ENCODE measurements at places on chromosomes 13 and 19.

- ATAC-seq = peak; percentile 100
Measured at GRCh38 chr19:11848594-11849469, at the start of gene ZNF439. Gene ZNF439 (plus strand): TSS chr19:11848726. CDS start chr19:11848868, 142 bp downstream.

- no peak for ATAC-seq
Measured at GRCh38 chr19:7930765-7931164, 4.8 kb upstream of the CTXN1 start.

- ATAC-seq = no peak
Measured at GRCh38 chr13:41136396-41137031, 3.9 kb upstream of the KBTBD6 start.

- ATAC-seq = no peak
Measured at GRCh38 chr13:28761586-28761985, 42.8 kb upstream of the SLC46A3 start.

GRCh38 chr13:97321101-97321500, 99.0 kb downstream of the MBNL2 start:
- ATAC-seq = no peak

- no peak for ATAC-seq
Measured at GRCh38 chr13:19940106-19940505, 18.4 kb upstream of the ZMYM2 start.

DNA sequence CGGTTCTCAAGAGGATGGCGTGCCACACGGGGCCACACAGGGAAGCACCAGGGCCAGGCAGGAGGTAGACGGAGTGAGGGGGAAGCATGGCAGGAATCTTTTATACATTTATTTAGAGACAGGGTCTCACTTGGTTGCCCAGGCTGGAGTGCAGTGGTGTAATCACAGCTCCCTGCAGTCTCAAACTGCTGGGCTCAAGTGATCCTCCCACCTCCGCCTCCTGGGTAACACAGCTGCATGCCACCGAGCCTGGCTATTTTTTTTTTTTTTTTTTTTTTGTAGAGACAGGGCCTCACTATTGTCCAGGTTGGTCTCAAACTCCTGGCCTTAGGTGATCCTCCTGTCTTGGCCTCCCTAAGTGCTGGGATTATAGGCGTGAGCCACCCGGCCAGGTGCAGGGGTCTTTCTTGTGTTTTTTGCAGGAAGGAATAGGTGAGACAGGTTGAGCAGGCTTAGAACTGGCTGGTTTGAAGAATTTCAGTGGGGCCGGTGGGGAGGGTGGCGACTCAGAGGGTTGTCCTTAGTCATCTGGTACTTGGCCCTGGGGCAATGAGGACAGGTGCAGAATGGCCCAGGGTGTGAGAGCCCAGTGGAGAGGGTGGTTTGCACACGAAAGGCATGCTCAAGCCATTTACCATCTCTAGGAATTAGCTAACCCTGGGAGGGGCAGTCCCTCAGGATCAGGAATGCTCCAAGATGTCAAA, 7.6 kb downstream of the SSC5D start:
- ATAC-seq = no peak

GRCh38 chr13:113864273-113864890, 506 bp upstream of the GAS6 start:
- no peak for ATAC-seq

- ATAC-seq = no peak
Measured at GRCh38 chr13:86840250-86841191, 830.6 kb upstream of the SLITRK5 start.

DNA sequence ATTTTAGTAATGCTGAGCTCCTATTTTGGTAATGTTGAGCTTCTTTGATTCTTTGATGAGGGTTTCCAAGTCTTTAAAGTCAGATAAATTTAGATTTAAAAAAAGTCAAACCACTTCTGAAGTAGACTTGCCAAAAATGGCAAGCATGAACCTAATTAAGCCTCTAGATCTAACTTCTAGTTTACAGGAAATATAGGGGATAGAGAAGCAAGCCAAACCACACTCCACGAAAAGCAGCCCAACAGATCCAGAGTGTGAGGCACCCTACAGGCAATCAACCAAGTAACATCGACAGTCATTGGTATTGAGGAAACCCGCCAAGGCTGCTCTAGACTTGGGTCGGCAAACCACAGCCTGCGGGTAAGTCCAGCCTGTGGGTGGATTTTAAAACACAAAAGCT, 3.7 kb downstream of the GGACT start:
- ATAC-seq = peak; percentile 19

GRCh38 chr19:28971049-28971448, 241.9 kb downstream of the UQCRFS1 start:
- no peak for ATAC-seq

GRCh38 chr19:2097203-2097885, 629 bp downstream of the IZUMO4 start:
- peak; percentile 30 for ATAC-seq

- ATAC-seq = no peak
Measured at GRCh38 chr13:21012841-21013681, 48.3 kb downstream of the LATS2 start.

GRCh38 chr13:40787062-40787461, 2.3 kb upstream of the SLC25A15 start:
- peak; percentile 12 for ATAC-seq

GRCh38 chr13:100440751-100441425, 147.7 kb downstream of the GGACT start:
- ATAC-seq = no peak

GRCh38 chr19:44840811-44841210, 5.3 kb upstream of the NECTIN2 start:
- no peak for ATAC-seq

DNA sequence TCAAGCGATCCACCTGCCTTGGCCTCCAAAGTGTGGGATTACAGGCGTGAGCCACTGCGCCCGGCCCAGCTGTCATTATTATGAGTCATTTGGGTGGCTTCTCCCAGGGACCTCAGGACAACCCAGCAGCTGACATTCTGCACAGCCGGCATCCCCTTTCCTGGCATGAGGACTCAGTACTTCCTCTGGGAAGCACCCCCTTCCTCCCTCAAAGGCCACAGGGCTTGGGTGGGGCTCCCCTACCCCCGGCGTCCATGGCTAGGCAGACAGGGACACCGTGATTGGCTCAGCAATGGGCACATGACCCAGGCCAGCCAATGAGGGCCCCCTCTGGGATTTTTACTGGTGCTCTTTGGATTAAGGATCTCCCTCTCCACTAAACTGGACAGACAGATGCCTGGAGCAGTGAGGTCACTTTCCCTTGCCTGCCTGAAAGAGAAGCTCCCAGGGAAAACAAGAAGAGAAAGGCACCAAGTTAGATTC, 6.0 kb downstream of the KANK2 start:
- peak; percentile 58 for ATAC-seq

- ATAC-seq = peak; percentile 39
Measured at GRCh38 chr19:42420055-42420544, 7.1 kb downstream of the LIPE start.

GRCh38 chr19:49975051-49975450, 14.1 kb upstream of the SIGLEC11 start:
- no peak for ATAC-seq

DNA sequence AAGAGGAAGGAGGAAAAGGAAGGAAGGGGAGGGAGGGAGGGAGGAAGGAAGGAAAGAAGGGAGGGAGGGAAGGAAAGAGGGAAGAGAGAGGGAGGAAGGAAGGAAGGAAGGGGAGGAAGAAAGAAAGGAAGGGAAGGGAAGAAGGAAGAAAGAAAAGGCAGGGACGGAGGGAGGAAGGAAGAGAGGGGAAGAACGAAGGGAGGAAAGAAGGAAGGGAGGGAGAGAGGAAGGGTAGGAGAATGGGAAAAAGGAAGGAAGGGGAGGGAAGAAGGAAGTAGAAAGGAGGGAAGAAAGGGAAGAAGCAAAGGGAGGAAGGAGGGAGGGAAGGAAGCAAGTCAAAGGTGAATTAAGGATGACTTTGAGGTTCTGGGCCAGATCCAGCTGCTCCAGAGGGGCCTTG, 3.0 kb downstream of the ACSBG2 start:
- ATAC-seq = no peak

DNA sequence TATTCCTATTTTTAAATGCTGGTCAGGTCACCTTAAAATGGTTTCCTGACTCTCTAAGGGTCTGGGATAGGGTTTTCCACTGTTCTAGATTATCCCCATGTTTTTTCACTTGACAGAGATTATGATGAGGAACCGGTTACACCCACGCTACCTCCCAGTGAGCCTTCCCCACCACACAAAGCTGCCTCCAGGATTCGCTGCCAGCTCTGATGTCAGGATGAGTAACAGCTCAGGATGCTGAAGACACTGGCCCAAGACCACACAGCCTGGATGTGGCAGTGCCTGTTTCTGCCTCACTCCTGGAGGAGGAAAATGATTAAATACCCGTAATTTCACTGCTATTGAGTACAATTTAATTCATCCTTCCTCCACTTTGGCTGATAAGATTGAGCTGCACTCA, 22.9 kb downstream of the ZNF114 start:
- peak; percentile 28 for ATAC-seq

- no peak for ATAC-seq
Measured at GRCh38 chr13:32880636-32881035, 135.6 kb upstream of the KL start.

GRCh38 chr13:96700657-96701056, 293.6 kb downstream of the OXGR1 start:
- no peak for ATAC-seq

- ATAC-seq = no peak
Measured at GRCh38 chr13:99012539-99012938, 34.7 kb upstream of the DOCK9 start.

DNA sequence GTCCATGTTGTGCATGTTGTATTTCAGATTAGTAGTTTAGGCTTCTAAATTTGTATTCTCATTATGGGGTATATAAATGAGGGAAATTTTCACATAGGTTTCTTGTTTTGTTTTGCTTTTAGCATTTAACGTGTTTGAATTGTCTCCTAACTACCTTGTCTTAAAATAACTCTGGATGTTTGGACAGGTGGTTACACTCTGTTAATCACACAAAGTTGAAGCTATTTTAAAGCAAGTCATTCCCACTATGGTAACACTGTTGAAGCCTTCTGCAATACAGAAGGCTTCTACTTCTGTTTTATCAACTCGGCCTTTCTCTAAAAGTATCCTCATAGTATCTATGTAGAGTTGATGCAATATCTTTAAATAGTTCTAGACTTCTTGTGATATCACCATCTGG, 245.3 kb upstream of the HTR2A start:
- no peak for ATAC-seq

DNA sequence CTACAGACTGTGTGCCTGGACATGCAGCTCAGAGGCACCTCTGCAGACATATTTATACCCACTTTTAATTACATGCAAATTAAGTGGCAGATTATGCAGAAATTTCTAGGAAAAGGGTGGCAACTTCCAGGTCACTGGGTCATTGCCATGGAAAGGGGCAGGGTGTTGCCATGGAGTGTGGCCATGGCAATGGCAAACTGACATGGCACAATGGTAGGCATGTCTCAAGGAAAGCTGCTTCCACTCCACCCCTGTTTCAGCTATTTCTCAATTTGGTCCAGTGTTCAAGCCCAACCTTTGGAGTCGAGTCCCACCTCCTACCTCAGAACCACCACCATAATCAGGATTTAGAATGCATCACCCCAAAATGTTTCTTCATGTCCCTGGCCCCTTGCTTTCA, 170.7 kb upstream of the TSHZ3 start:
- no peak for ATAC-seq

Data from activated T-helper 17 cell treated with anti-CD3 and anti-CD28 coated beads, Interleukin-2, amount 50 U/mL, for 72 hours (primary cell).